Stimulated activated CD8-positive, alpha-beta memory T cell treated with anti-CD3 and anti-CD28 coated beads, Interleukin-4, amount 100 ng/mL, for 4 hours (primary cell): ENCODE measurements at places on chromosomes 1 and 21.

GRCh38 chr1:8723010-8723409 is 94.4 kb downstream of the RERE start:
- DNase-seq, result no peak

GRCh38 chr1:95340061-95340460 is 106.1 kb downstream of the RWDD3 start:
- DNase-seq, result no peak

- DNase-seq, result no peak
These were observed 1.9 kb downstream of the UTP25 start for GRCh38 chr1:209829716-209830115.

GRCh38 chr21:45347048-45347711 is 57.8 kb upstream of the COL18A1 start:
- no peak for DNase-seq

GRCh38 chr1:30654188-30654587 is 69.2 kb downstream of the MATN1 start:
- DNase-seq, result no peak

GRCh38 chr1:9193233-9193625 is 41.3 kb upstream of the H6PD start:
- DNase-seq, result no peak

GRCh38 chr1:221527302-221527701 is 214.6 kb downstream of the DUSP10 start:
- no peak for DNase-seq

DNA sequence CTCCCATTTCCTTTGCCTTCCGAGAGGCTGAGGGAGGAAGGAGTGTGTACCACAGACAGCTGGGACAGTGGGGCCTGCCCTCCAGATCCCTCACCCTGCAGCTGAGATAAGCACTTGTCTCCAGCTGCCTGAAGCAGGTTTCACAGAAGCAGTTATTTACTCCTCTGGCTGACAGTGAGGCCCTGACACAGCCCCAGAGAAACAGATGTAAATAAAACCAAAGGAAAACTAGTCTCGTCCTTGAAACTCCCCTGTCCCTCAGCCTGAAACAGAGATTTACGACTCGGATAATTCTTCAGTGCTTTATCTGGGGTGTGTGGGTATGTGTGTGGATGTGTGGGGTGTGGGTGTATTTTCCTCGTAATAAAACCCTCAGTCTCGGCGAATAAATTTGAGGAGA is 181.1 kb downstream of the IGSF21 start:
- DNase-seq, result no peak

DNA sequence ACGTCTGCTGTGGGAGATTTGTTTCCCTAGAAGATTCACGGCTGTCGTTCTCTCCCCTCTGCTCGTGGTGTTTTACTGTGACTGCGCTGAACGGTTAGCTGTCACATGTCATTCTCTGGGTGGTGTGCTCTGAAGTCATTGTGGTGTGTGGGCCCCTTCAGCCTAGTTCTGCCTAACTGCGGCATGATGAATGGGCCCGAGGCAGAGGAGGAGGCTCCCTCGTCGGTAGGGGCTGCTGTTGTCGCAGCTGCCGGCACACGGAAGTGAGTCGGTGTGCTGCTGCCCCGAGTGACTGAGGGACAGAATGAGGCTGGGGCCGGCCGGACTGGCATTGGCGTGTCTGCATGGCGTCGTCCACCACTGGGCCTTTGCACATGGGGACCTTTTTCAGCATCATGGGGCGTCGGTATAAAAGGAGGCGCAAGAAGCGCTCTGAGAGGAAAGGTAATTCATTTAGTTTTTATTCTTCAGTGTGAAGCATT is 77.9 kb downstream of the ADARB1 start:
- DNase-seq, result peak; percentile 40
